ENCODE measurements at places on chromosomes 5 and 9. TPM values are rescaled to one million over a fixed set of nuclear protein-coding genes. Genes with fewer than 3 reads are reported as not detected.

GRCh38 chr5:174531782-174532191, 192.6 kb upstream of the MSX2 start:
- no peak for DNase-seq
- no peaks in the 10 kb centered on the region for H3K27me3 ChIP-seq
- H3K27ac ChIP-seq: no peak overlapping the region
- no peaks in the 10 kb centered on the region for H3K36me3 ChIP-seq
- no peaks in the 10 kb centered on the region for H3K4me1 ChIP-seq

- H3K36me3 ChIP-seq: no peaks in the 10 kb centered on the region
- no peak for DNase-seq
- no peak overlapping the region for H3K4me3 ChIP-seq
- no peaks in the 10 kb centered on the region for H3K27me3 ChIP-seq
- no peak overlapping the region for H3K27ac ChIP-seq
These were observed 41.6 kb downstream of the CYSTM1 start for GRCh38 chr5:140216478-140217074.

GRCh38 chr5:119129770-119130169, 58.9 kb downstream of the DMXL1 start:
- H3K27ac ChIP-seq: no peak overlapping the region
- H3K4me1 ChIP-seq: no peaks in the 10 kb centered on the region
- no peaks in the 10 kb centered on the region for H3K27me3 ChIP-seq
- no peaks in the 10 kb centered on the region for H3K36me3 ChIP-seq
- H3K4me3 ChIP-seq: no peak overlapping the region
- DNase-seq: no peak

The HMGXB3 gene
- 49.6 TPM for total RNA-seq

DNA sequence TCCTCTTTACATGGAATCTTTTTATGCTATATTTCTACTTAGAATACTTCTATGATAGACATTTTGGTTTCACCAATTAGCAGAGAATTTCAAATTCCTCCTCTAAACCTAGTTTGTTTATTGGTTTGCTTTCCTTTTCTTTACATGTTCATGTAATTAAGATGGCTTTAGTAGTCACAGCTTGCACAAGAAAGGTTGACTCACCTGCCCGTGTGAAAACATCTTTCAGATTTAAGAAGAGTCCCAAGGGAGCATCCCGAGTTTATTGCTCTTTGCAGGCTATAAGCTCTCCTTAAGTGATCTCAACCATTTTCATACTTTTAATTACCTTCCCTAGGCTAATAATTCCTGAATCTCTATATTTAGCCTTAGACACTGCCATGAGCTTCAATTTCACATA, 28.9 kb downstream of the TYRP1 start:
- no peak overlapping the region for H3K27ac ChIP-seq
- no peak overlapping the region for H3K4me3 ChIP-seq
- DNase-seq: no peak
- no peaks in the 10 kb centered on the region for H3K4me1 ChIP-seq
- H3K27me3 ChIP-seq: no peaks in the 10 kb centered on the region
- H3K36me3 ChIP-seq: no peaks in the 10 kb centered on the region

DNA sequence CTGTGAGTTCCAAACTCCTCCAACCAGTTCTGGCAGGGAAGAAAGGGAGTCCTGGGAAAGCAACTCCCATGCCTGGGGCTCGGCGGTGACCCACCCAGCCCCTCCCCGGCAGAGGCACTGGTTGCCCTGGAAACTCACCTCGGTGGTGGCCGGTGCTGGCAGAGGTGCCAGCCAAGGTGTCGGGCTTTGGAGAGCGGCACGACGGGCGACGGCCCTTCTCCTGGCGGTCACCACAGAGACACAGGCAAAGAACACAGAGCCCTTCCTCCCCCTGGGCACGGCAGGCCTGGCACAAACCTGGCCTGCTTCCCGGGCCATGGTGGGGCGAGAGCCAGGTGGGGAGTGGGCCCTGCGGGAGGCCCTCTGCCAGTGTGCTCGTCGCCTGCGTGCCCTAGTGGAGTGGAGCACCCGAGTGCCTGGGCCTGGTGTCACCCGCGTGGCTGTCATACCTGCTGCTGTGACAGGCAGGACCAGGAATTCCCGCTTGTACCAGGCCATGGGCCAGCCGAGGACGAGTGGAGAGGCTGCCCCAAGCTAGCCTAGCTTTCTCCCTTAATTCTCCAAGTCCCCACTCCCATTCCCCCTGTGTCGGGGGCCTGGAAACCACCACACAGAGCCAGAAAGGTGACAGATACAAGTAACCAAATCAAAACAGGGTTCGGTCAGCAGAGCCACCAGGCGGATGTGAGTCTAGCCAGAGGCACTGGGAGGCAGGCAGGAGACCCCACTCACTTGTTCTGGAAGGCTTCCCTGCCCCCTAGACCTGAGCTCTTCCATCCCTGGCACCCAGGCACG, 8.2 kb upstream of the RALGDS start:
- peaks cover 39% of the 10 kb centered on the region for H3K4me1 ChIP-seq
- DNase-seq: peak; percentile 57
- no peaks in the 10 kb centered on the region for H3K27me3 ChIP-seq
- no peaks in the 10 kb centered on the region for H3K36me3 ChIP-seq
- H3K27ac ChIP-seq: peak overlapping the region; percentile 50

DNA sequence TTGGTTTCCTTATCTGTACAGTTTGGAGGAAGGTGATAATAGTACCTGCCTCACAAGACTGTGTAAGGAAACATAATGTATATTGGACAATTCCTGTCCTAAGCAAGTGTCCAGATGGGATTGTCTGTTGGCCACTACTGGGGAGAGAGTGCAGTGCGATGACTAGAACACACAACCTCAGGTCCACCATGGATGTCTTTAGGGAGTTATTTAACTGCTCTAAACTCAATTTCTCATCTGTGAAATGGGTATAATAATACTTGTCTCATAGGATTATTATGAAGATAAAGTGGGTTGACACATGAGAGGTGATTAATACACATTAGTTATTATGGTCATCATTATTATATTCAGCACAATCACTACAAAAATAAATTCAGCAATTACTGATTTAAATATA, 63.1 kb downstream of the CAST start:
- H3K4me1 ChIP-seq: no peaks in the 10 kb centered on the region
- peaks cover 5% of the 10 kb centered on the region for H3K36me3 ChIP-seq
- no peaks in the 10 kb centered on the region for H3K27me3 ChIP-seq
- no peak overlapping the region for H3K27ac ChIP-seq
- DNase-seq: no peak

The BRD9 gene
- 46.2 TPM for total RNA-seq

GRCh38 chr5:137750436-137750835, 3.7 kb downstream of the HNRNPA0 start:
- no peaks in the 10 kb centered on the region for H3K4me1 ChIP-seq
- H3K27me3 ChIP-seq: no peaks in the 10 kb centered on the region
- no peak overlapping the region for H3K27ac ChIP-seq
- no peak overlapping the region for H3K4me3 ChIP-seq
- no peak for DNase-seq

GRCh38 chr5:142499591-142500226, 174.9 kb upstream of the SPRY4 start:
- no peak overlapping the region for H3K4me3 ChIP-seq
- no peak overlapping the region for H3K27ac ChIP-seq
- no peak for DNase-seq
- H3K36me3 ChIP-seq: no peaks in the 10 kb centered on the region
- no peaks in the 10 kb centered on the region for H3K4me1 ChIP-seq

GRCh38 chr9:131773911-131774379, 34.1 kb upstream of the RAPGEF1 start:
- no peak overlapping the region for H3K4me3 ChIP-seq
- peaks cover 2% of the 10 kb centered on the region for H3K27me3 ChIP-seq
- no peaks in the 10 kb centered on the region for H3K4me1 ChIP-seq
- peak; percentile 31 for DNase-seq
- H3K36me3 ChIP-seq: no peaks in the 10 kb centered on the region
- H3K27ac ChIP-seq: no peak overlapping the region

GRCh38 chr9:70531311-70531710, 116.9 kb upstream of the KLF9 start:
- no peaks in the 10 kb centered on the region for H3K4me1 ChIP-seq
- H3K27ac ChIP-seq: no peak overlapping the region
- no peaks in the 10 kb centered on the region for H3K36me3 ChIP-seq
- no peak overlapping the region for H3K4me3 ChIP-seq
- DNase-seq: no peak
- no peaks in the 10 kb centered on the region for H3K27me3 ChIP-seq

DNA sequence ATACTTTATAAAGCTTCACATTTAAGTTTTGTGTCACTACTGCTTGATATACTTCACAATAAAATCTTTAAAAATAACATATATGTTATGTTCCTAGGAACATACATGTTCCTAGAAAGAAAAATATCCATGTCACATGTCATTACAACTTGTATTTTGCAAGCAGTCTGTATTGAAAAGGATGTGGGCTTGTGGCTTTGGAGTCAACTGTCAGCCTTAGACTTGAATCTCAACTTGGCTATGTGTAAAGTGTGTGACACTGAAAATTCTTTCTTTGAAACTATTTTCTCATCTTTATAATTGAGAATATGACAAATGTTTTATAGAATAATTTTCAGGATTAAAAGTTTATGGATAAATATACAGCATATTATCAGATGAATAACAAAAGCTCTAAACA, 273.1 kb downstream of the KIAA0825 start:
- no peaks in the 10 kb centered on the region for H3K36me3 ChIP-seq
- H3K4me1 ChIP-seq: no peaks in the 10 kb centered on the region
- H3K4me3 ChIP-seq: no peak overlapping the region
- no peaks in the 10 kb centered on the region for H3K27me3 ChIP-seq

DNA sequence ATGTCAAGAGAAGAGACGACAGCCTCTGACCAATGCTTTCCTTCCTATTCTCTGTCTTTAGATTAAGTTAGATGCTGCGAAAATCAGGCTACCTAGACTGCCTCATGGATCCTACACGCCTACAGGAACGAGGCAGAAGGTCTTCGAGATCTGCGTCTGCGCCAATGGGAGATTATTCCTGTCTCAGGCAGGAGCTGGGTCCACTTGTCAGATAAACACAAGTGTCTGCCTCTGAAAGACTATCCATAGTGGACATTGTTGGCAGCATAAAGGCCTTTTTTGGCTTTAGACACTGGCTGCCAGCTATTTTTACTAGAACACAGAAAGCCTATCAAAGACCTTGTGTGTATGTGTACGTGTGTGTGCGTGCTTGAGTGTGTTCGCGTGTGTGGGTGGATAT, 90.9 kb upstream of the PPP1R2B start:
- no peak for DNase-seq
- no peaks in the 10 kb centered on the region for H3K4me1 ChIP-seq
- no peaks in the 10 kb centered on the region for H3K36me3 ChIP-seq
- H3K27me3 ChIP-seq: no peaks in the 10 kb centered on the region
- no peak overlapping the region for H3K27ac ChIP-seq
- no peak overlapping the region for H3K4me3 ChIP-seq

- no peak overlapping the region for H3K4me3 ChIP-seq
- H3K36me3 ChIP-seq: no peaks in the 10 kb centered on the region
- H3K27me3 ChIP-seq: no peaks in the 10 kb centered on the region
- no peaks in the 10 kb centered on the region for H3K4me1 ChIP-seq
- DNase-seq: no peak
These were observed 323.8 kb downstream of the PRELID2 start for GRCh38 chr5:145511351-145511750.

The TAF11L3 gene
- not detected for total RNA-seq

The CETN3 gene
- total RNA-seq: 29.0 TPM

DNA sequence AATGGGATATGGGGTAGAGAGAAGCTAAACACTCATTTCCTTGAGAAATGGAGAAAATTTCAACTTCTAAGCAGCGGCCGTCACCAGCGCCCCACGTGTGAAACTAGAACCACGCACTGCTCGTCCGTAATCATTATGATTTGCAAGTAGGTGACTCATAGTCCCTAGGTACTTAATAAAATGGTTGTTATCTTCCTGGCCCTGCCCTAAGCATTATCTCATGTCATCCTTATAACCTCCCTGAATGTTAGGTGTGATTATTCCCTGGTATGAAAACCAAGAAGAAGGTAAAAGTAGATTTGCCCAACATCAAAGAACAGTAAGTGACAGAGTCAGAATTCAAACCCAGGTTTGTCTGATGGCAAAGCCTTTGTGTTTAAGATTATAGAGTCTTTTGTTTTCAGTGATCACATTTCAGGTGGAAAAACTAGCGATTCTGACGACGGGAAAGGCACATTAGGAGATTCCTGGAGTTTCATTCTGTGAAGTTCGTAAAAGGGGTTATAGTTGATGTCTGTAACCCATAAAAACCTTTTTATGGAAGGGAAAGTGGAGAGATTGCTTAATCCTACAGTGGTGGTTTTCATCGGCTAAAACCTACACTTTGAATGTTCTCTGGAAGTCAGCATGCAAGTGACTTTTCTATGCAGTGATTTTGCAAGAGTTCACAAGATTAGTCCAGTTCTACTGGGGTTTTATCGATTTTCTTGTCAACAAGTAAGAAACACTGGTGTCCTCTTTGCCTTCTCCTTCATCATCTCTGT, 202.9 kb upstream of the WWC1 start:
- H3K27ac ChIP-seq: no peak overlapping the region
- H3K27me3 ChIP-seq: no peaks in the 10 kb centered on the region
- no peak for DNase-seq
- H3K4me3 ChIP-seq: no peak overlapping the region

- H3K4me3 ChIP-seq: no peak overlapping the region
- DNase-seq: no peak
- no peak overlapping the region for H3K27ac ChIP-seq
- H3K36me3 ChIP-seq: no peaks in the 10 kb centered on the region
- no peaks in the 10 kb centered on the region for H3K27me3 ChIP-seq
These were observed 118.6 kb downstream of the SEMA6A start for GRCh38 chr5:116456036-116456435.

The GRIA1 gene
- total RNA-seq: not detected

DNA sequence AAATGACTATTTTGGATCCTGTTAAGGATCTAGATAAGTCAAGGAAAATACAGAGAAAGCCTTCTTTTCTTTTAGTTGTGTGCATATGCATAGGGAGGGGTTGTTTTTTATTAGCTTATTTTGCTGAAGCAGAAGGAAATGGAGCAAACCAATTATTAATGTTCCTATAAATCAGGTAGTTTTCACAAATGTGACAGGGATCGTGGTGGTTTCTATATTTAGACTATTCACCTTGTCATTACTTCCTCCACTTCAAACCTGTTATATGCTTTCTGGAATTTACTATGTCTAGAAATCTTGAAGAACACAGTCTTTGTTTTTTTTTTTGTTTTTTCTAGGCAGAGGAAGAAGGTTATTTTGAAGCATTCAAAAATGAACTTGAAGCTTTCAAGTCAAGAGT, 22.2 kb downstream of the CDC37L1 start:
- H3K27ac ChIP-seq: no peak overlapping the region
- no peaks in the 10 kb centered on the region for H3K4me1 ChIP-seq
- H3K36me3 ChIP-seq: no peaks in the 10 kb centered on the region
- no peaks in the 10 kb centered on the region for H3K27me3 ChIP-seq
- DNase-seq: no peak
- no peak overlapping the region for H3K4me3 ChIP-seq

- H3K4me3 ChIP-seq: no peak overlapping the region
- no peak for DNase-seq
- H3K27me3 ChIP-seq: no peaks in the 10 kb centered on the region
- no peak overlapping the region for H3K27ac ChIP-seq
These were observed 35.0 kb upstream of the TDRD7 start for GRCh38 chr9:97376902-97377301.

GRCh38 chr5:176371621-176372539, 6.6 kb downstream of the ARL10 start:
- DNase-seq: no peak
- H3K4me1 ChIP-seq: no peaks in the 10 kb centered on the region
- no peaks in the 10 kb centered on the region for H3K27me3 ChIP-seq
- no peak overlapping the region for H3K27ac ChIP-seq
- H3K36me3 ChIP-seq: no peaks in the 10 kb centered on the region

The PWWP2A gene
- total RNA-seq: 41.1 TPM

GRCh38 chr9:11871852-11872251, 821.3 kb upstream of the TYRP1 start:
- H3K27me3 ChIP-seq: no peaks in the 10 kb centered on the region
- H3K4me1 ChIP-seq: no peaks in the 10 kb centered on the region
- H3K36me3 ChIP-seq: no peaks in the 10 kb centered on the region
- H3K27ac ChIP-seq: no peak overlapping the region
- DNase-seq: no peak
